ENCODE measurements at places on chromosomes 5 and 9.
A peak's percentile ranks its signal among the peaks of the same experiment; 100 is the strongest.

- DNase-seq, result no peak
These were observed 92.7 kb downstream of the VCAN start for GRCh38 chr5:83564069-83564749.

DNA sequence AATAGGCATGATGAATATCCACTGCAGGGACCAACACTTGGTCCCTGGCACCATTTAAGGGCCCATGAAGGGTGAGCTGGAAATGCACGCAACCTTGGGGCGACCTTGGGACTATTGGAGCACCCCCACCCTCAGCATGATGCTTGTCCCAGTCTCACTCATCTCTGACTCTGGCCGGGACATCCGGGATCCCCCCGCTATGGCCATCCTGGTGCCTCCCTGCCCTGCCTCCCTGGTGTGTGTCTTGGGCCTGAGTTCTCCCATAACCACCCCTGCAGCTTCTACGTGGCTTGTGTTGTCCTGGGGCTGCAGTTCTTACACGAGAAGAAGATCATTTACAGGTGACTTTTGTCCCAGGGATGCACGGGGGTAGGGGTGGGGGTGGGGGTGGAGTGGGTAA lies 5.9 kb downstream of the ZDHHC12 start:
- no peak for DNase-seq

GRCh38 chr9:87611776-87612175 lies 114.1 kb downstream of the DAPK1 start:
- no peak for DNase-seq

DNA sequence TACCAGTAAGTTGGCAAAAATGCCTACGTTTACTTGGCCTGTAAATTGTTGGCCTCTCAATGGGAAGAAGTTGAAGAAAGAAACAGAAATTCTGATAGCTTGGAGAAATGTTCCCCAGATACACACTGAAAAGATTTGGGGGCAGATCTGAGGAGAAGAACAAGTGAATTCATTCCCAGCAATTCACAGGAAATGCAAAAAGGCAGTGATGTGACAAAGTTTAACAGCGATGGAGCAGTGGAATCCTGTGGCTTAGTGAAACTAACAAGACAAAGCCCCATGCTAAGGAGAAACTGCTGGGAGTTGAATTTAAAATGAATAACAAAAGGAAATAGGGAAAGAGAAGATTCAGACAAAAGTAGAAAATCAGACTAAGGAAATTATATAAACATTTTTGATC lies 213.2 kb upstream of the EDIL3 start:
- DNase-seq, result no peak

DNA sequence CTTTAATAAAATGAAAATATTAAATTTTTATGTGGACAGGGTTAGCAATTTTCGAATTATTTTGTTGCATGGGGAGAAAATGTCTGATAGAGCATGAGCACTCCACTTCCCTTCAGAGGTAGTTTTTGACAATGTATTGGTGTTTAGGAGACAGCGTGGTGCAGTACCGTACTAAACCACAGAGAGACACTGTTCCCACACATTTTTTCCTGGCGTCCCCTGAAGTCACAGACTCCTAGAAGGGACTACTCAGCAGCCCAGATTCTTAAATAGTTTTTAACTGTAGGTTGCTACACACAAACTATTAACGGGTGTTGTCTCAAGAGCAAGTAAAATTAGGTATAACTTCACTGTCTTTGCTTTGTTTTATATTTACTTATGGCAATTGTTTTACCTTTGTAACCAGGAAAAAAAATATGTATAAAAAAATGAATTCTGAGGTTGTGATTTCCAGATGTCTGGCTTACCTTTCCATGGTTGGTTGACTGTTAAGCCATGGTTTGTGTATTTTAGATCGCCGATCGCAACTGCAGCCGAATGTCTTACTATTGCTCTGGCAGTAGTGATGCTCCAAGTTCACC lies 171.2 kb downstream of the DOCK8 start:
- DNase-seq, result peak; percentile 70

DNA sequence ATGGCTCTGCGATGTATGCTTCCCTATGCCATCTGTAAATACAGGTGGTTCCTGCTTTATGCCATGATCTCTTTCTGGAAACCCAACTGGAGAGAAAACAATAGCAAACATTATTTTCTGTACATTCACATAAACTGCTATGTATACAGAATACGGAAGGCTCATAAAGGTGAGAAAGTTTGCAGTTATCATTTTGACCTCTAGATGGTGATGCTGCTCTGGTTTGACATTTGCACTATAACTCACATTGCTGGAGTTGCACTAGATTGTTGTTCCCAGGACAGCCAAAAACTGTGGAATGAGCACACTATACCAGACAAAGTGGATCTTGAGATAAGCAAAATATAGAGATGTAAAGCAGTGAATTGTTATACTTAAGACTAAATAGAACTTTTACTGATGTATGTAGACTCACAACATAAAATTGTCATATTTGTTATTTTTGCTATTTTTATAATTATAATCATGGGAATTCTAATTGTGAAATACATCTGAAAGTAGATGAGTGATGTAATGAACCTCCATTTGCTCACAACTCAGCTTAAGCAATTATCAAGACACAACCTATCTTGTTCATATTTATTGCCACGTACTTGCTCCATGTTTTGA lies 246.5 kb downstream of the PTPRD start:
- peak; percentile 69 for DNase-seq

GRCh38 chr5:136001466-136001981 lies 27.3 kb upstream of the TGFBI start:
- DNase-seq, result no peak

- no peak for DNase-seq
These were observed 45.1 kb downstream of the SMIM23 start for GRCh38 chr5:171830686-171831085.

DNA sequence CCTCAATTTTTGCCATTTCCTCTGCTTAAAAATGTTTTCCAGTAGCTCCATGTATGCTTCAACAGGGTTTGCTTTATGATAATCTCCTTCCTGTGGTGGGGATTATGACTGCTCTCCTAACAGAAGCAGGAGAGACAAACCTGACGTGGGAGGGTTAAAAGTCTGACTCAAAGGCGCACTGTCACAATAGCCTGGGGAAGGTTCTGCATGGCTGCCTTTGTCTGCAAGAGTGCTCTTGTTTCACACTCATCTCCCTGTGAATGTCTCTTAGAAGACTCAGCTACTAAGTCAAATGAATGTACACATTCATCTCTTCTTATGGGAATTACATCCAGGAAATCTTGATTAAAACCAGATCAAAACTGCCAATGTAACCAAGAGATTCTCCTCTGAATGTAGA lies 90.9 kb upstream of the MTAP start:
- no peak for DNase-seq

GRCh38 chr5:132300577-132301343 lies 6.6 kb downstream of the SLC22A4 start:
- DNase-seq, result no peak

GRCh38 chr5:172010278-172010677 lies 3.8 kb upstream of the FBXW11 start:
- DNase-seq, result peak; percentile 74

DNA sequence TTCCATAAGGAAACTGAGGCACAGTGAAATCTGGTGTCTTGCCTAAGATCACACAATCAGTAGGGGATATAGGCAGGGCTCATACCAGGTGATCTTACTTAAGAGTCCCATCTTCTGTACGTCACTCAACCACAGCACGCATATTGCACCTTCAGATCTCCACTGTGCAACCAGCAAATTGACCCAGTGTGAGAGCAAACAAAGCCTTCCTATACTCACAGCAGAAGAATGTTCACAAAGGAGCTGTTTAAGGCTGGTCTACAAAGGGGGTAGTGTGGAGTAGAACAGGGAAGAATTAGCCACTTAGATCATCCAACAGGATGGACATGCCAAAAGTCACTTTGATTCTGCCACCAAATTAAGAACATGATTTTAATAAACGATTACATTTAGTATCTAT lies 305.9 kb downstream of the SLIT3 start:
- no peak for DNase-seq

GRCh38 chr9:130339306-130339705 lies 73.7 kb downstream of the HMCN2 start:
- DNase-seq, result no peak

DNA sequence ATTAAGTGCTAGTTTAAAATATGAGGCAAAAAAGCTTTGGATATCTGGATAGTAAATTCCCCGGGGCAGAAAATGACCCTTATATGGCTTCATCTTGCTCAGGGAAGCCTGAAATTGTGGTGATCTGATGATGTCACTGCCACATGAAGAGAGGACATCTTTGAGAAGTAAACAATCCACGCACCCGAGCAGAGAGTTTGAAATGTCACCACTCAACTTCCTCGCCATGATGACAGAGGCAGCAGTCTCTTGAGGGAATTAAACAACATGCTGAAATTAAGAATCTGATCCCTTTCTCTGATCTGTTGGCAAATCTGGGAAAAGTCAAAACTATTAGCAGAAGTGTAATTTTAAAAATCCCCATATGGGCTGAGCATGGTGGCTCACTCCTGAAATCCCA lies 110.0 kb downstream of the TLE1 start:
- DNase-seq, result no peak

GRCh38 chr9:107982001-107982400 lies 492.4 kb upstream of the KLF4 start:
- DNase-seq, result no peak

GRCh38 chr9:19521205-19521604 lies 112.4 kb downstream of the ACER2 start:
- DNase-seq, result no peak

DNA sequence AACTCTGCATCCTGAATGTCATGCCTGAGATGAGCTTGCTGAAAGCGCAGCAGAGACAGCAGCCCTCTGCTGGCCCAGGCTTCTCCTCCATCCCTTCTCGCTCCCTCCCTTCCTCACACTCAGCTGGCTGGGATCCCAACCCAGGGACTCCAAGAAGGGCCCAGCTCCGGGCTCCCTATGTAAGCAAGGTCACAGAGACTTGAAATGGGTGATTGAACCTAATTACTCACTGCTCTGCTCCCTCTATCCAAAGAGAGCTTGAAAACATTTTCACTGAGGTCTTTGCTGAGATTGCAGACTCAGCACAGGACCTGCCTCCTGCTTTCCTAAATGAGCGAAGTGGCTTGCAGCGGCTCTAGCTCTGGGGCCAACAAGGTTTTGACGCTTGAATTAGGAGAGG lies 42.8 kb downstream of the RAPGEF1 start:
- peak; percentile 86 for DNase-seq

DNA sequence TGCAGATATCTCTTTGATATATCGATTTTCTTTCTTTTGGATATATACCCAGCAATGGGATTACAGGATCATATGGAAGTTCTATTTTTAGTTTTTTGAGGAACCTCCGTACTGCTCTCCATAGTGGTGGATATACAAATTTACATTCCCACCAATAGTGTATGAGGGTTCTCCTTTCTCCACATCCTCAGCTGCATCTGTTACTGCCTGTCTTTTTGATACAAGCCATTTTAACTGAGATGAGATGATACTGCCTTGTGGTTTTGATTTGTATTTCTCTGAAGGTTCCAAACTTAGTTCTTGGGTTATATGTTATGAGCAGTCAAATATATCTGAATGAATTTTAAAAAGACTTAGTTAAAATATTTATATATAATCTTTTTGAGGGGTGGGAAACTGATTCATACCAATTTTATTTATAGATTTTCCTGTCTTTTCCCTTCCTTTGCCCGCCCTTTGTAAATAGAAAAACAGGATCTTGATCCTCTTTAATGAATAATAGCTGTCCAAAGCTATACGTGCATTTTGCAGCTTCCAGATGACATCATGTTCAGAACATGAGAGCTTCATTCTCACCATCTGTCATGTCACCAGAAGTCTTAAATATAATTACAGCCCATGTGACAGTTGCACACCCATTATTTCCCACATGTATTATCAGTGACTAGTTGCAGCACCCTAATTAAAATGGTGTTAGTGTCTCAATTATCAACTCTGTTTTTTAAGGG lies 6.2 kb upstream of the ARHGEF28 start:
- DNase-seq, result no peak

GRCh38 chr9:104078596-104078995 lies 15.5 kb upstream of the SMC2 start:
- DNase-seq, result no peak

GRCh38 chr9:122900791-122901190 lies 4.4 kb downstream of the RC3H2 start:
- no peak for DNase-seq

- DNase-seq, result no peak
These were observed 64.0 kb downstream of the DEPDC1B start for GRCh38 chr5:60636001-60636400.

- DNase-seq, result no peak
These were observed 7.7 kb downstream of the LHFPL2 start for GRCh38 chr5:78640662-78641474.

- DNase-seq, result peak; percentile 70
These were observed 146.3 kb downstream of the ERCC6L2 start for GRCh38 chr9:96021551-96022444.

DNA sequence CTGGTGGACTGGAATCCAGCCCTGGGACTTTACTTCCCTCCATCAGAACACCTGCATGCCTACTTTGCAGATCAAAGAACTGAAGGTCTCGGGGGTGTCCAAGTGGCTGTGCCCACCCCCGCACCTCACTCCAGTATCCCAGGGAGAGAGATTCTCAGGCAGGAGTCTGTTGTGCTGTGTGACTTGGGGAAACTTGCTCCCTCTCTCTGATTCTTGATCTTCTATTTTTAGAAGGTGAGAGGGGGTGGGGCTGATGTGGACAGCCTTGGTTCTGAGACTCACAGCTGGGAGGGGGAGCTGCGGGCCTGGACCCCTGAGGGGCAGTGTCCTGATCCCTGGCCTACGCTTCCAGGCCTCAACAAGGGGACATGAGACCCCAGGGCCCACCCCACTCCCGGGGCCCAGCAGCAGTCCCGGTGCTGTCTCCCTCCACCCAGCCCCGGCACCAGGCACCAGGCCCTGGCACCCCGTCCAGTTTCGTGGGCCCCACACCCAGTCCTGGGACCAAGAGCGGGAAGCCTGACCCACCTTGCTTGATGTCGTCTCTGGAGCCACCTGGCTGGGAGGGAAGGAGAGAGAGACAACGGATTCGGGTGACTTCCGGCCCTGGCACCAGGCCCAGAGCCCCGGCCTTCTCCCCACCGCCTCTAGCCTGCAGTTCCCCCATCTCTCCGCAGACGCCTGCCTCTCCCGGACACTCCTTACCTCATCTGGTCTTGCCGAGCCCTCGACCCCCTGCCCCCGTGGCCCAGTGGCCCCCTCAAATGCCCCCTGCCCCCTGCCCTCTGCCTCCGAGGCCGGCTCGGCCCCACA lies 74.0 kb upstream of the SPTLC1 start:
- DNase-seq, result peak; percentile 51

GRCh38 chr9:108083796-108084352 lies 594.3 kb upstream of the KLF4 start:
- no peak for DNase-seq

- no peak for DNase-seq
These were observed 10.2 kb downstream of the ZNF169 start for GRCh38 chr9:94269264-94269663.

DNA sequence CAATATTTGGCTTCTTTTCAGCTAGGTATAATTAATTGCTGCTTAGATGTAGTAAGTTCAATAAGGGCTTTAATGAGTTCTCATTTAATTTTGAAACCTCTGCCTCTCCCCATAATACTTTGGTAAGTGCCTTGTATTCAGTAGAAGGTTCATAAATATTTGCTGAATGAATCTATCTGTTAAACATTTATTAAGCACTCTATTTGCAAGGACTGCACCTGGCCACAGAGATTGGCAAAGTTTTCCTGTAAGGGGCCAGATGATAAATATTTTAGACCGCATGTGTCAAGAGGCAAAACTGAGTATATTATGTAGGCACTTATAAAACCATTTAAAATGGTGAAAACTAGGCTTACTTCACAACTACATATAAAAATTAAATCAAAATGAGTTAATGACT lies 19.0 kb upstream of the GNA14 start:
- DNase-seq, result no peak

Measured in lung (tissue), 17 donors.